KG1 (cell line): ENCODE measurements at places on chromosomes 11 and 22.

DNA sequence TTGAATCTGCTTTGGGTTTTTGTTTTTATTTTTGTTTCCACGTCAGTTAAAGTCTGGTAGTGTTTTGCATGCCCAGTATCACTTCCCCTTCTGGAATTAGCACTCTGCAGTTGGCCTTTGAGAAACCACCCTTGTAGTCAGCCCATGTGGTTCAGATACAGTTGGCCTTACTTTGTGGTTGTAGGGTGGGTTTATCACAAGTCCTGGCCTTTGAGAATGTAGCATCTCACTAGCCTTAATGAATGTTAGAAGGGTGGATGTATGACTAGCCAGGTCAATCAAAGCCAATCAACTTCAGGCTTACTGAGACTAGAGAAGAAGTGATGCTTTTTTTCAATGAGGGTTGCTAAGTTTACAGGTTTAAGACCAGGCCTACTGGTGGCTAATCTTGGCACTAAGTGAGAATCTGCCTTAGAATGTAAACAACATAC lies 19.8 kb downstream of the ARL14EP start:
- DNase-seq = no peak

GRCh38 chr11:74443071-74443864 lies 24.1 kb downstream of the KCNE3 start:
- no peak for DNase-seq

DNA sequence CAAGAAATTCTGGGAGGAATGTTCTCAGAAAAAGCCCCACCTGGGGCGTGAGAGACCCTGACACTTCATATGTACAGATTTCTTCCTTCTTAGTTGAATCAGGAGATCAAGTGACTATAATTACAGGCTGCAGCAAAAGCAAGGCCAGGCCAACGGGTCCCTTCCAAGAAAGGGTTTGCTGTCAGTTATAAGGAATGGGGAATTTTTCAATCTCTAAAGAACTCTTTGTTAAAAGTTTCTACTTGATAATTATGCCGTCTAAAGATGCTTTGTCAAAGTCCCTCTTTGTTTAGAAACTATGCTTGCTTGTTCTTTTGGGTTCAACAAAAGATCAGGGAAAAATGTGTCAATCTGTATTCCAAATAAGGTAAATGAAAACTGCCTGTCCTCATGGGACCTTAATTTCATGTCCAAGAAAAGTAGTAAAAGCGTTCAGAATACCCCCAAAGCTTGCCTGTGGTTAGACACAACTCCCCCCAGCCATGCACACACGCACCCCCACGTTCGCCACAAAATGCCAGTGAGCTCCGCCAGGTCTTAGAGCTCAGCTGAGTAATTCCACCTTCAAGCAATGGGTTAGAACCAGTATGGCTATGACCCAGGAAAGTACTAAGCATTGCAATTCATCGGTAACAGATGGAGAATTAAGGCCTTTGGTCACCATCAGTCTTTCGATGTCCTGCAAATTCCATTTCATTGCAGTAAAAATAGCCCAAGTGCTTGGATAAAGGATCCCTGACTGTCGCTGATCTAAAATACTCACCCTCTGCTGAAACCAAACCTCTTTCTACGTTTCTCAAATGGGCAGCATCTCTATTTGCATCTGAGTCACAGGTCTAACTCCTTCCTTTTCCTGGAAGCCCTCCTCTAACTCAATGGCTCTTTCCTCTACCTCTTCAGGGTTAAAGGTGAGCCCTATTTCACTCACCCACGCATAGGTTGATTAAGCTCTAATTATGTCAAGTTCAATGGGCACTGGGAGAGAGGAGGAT lies 419.2 kb upstream of the SYN3 start:
- DNase-seq = no peak

- no peak for DNase-seq
Measured at GRCh38 chr11:78224906-78225420, 36.2 kb downstream of the USP35 start.

- DNase-seq = no peak
Measured at GRCh38 chr11:45078236-45079074, 68.0 kb upstream of the PRDM11 start.

DNA sequence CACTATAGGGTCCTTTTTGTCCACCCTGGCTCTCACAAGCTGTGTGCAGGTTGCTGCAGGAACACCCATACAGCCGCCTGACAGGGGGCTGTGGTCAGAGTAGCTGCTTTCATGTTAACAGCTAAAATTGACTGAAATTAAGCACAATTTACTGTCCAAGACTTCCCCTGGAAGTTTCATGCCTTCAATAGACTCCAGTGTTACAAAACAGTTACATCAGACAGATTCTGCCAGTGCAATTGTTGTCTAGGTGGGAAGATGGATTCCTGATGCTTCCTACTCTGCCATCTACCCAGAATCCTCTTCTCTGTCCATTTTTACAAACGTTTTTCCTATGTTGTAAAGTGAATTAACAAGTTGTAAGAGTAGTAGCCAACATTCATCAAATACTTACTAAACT lies 5.3 kb upstream of the TSKU start:
- no peak for DNase-seq

DNA sequence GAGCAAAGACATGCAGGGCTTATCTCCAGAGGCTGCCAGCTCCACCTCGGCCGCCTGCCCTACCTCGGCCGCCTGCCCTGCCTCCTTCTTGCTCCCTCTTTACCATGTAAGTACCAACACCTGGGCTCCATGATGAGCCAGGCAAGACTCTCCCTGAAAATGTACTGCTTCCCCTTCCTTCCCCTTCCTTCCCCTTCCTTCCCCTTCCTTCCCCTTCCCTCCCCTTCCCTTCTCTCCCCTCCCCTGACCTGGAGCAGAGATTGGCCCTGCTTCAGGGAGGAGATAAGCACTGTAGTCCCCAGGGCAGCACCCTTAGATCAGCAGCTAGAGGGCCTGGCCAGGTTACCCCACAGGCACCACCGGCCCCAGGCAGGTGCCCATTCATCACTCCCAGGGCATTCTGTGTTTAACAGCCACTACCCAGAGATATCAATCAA lies 25.4 kb upstream of the ADORA2A start:
- DNase-seq = no peak

GRCh38 chr22:44254811-44255210 lies 57.9 kb downstream of the SHISAL1 start:
- DNase-seq = no peak

DNA sequence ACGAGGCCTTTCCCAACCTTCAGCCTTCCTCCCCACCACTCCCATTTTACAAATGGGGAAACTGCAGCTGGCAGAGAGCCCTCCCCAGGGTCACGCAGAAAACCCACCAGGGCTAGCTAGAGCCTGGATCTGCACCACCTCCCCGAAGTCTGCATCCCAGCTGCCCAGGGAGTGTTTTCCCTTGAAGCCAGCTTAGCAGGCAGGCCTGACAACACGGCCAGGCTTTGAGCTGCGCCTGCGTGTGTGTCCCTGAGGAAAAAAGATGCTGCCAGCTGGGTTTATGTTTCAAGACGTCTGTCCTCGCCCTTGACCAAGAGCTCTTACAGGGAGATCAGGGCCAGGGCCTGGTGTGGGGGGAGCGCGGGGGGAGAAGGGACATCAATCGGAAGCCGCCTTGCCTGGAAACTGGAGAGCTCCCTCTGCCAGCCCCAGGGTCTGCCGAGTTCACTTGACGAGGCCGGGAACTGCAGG lies 20.3 kb downstream of the WNT11 start:
- DNase-seq = no peak

- no peak for DNase-seq
Measured at GRCh38 chr11:2400762-2401435, 349 bp downstream of the TSSC4 start.

DNA sequence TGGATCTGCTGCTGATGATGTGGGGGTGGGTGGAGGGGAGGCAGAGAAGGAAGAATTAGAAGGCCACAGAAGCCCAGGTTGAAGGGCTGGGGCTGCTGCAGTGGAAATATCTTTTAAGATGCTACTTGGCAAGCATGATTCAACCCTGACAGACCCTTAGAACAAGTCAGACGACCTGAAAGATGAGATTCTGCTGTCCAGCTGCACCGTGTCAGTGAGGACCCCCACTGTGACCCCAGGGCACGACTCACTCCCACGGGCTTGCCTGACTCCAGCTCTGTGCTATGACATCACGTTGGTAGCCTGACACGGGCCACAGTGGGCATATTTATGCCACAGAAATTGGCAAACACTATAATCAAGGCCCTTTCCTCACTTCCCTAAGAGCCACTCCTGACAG lies 36.0 kb downstream of the LRFN4 start:
- DNase-seq = no peak

GRCh38 chr22:24025475-24025874 lies 14.4 kb downstream of the CABIN1 start:
- no peak for DNase-seq

DNA sequence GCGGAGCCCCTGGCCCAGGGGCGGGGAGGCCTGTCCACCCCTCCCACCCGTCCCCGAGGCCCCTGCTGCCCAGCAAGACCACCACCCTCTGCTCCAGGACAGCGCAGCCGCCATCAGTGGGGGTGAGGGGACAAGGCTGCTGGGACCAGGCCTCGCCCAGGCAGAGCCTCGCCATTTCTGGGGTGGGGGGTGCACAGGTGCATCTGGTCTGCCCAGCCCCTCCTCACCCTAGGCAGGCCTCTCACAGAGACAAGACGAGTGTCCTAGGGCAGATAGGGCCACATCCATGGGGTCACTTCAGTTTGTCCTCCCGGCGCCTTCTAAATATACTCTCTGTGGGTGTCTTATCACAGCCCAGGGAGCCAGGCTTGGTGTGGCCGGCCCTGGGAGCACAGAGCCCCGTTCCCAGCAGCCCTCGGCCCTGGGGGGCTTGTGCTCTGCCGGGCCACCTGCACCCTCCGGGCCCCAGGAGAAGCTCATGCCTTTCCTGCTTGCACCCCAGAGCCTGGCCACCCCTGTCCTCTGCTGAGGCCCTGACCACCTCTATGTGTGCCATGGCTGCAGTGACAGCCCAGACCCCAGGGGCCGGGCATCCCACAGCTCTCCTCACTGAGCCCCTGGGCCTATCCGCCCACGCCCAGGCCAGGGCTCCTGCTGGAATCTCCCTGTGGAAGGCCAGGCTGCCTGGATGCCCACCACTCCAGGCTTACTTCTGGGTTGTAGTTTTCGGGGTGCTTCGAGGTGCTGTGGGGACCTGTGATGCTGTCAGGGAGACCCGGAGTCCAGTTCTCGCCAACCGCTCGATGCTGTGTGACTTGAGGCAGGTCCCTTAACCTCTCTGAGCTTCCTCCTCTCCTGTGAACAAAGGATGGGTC lies 70.8 kb downstream of the KCNQ1 start:
- DNase-seq = no peak

- no peak for DNase-seq
Measured at GRCh38 chr11:20011307-20011951, 148.8 kb downstream of the DBX1 start.
